ENCODE measurements at places on chromosomes 13 and 19.

DNA sequence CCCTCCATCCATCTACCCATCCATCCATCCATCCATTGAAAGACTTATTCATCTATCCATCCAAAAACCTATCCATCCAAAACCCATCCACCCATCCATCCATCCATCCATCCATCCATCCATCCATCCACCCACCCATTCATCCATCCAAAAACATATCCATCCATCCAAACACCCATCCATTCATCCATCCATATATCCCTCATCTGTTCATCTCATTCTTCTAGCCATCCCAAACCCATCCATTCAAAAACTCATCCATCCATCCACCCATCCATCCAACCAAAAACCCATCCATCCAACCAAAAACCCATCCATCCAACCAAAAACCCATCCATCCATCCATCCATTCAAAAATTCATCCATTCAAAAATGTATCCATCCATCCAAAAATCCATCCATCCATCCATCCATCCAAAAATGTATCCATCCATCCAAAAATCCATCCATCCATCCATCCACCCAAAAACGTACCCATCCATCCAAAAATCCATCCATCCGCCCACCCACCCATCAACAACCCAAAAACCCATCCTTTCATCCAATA lies 56.5 kb downstream of the TSHZ3 start:
- DNase-seq, result no peak

GRCh38 chr13:71621174-71622124 lies 245.6 kb downstream of the DACH1 start:
- peak; percentile 74 for DNase-seq

DNA sequence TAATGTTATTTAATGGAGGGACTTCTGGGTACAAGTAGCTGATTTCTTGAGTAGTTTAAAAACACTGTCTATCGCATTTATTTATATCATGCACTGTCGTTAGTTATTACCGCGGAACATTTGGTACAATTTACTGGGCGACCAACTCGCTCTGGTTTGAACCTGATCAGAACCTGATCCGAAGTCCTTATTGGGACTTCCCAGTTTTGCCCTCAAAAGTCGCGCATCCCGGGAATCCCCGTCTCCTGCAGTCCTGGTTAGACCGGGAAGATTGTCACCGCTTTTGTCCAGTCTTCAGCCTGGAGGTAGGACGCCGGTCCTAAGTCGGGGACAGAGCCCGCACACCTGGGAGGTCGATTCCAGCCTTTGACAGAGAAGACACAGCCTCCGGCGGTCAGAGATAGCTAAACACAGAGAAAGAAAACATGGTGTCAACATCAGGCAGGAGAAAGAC lies 694 bp downstream of the CLN5 start:
- DNase-seq, result peak; percentile 14

DNA sequence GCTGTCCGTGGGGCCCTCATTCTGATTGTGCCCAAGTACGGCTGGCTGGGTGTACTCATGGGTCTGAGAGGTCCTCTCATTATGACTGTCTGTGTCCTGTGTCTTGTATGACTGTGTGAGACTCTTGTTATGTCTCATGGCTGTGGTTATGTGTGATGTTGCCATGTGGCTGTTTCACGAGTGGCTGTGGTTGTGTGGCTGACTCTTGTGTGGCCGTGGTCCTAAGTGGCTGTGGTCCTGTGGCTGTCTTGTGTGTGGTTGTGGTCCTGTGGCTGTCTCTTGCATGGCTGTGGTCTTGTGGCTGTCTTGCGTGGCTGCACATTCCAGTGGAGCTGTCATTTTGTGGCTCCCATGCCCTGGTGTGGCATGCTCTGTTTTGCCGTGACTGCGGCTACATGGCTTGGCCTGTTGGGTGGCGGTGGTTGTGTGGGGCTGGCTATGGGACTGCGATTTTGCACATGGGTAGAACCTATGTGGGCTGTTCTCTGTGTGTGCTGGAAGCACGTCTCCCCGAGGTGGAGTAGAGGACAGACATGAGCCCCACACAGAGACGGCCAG lies 2.5 kb downstream of the LYL1 start:
- DNase-seq, result no peak

- DNase-seq, result no peak
These were observed 127.9 kb upstream of the GJB6 start for GRCh38 chr13:20360041-20360491.

GRCh38 chr13:50629966-50630365 lies 213.5 kb downstream of the DLEU7 start:
- DNase-seq, result no peak

GRCh38 chr19:2235381-2236063 lies 607 bp downstream of the PLEKHJ1 start:
- peak; percentile 92 for DNase-seq

- no peak for DNase-seq
These were observed 18.7 kb downstream of the HCN2 start for GRCh38 chr19:608155-609003.

GRCh38 chr13:21800837-21801616 lies 130.2 kb downstream of the FGF9 start:
- DNase-seq, result no peak

GRCh38 chr19:40923934-40924391 lies 41.9 kb upstream of the CYP2A7 start:
- no peak for DNase-seq

DNA sequence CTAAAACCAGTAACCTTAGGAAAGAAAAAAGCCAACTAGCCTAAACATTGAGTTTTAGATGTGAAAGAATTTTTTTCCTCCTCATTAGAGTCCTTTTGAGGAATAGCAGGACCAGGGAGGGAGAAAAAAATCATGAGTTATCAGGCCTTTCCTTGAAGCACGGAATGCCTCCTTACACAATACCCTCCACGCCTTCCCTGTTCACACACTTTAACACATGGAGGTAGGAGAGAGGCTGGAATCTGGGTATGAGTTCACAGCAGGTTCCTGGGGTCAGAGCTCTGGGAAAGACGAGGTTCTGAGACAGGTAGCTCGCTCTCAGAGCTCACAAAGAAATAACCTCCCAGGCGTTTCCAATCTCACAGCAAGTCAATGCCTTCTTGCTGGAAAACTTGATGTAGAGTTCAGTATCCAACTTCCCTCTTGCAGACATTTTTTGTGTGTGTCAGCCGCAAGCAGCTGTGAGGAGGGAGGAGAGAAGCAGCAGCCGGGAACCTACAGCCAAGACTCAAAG lies 716 bp downstream of the ZNF573 start:
- DNase-seq, result peak; percentile 25

DNA sequence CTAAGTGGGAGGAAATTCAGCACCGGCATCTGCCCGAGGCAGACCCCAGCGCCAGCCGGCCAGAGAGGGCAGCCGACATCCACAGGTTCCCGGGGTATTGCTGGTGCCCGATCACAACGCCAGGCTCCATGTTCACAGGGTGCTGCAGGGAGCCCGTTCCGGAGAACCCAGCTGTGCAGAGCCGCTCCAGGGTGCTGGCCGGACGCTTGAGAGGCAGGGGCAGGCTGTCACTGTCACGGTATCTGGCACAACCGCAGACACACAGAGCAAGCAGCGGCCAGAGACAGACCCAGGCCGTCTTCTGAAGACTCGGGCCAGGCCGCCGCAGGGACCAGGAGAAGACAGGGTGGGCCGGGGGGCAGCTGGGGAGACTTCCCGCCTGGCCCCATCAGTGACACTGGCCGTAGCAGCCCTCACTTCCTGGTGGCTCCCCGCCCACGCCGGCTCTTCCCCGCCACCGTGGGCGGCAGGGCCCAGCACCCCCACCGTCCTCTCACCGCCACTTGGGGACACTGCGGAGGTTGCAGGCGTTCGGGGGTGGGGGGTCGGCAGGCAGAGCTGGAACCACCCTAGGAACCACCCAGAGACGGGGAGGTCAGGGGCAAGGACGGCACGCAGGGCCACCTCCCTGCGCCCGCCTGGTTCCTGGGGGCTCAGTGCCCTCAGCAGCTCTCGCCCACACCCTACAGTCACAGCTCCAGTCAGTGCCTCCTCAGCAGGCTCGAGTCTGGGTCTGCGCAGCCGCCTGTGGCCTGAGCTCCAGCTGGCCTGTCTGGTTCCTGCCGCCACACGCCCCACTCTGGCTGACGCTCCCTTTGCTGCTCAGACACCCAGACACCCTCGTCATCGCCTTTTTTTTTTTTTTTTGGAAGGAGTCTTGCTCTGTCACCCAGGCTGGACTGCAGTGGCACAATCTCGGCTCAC lies 3.8 kb downstream of the RNF126 start:
- DNase-seq, result no peak

- DNase-seq, result no peak
These were observed 20.5 kb downstream of the ZNF227 start for GRCh38 chr19:44232867-44233266.

GRCh38 chr13:58461217-58461616 lies 829.7 kb downstream of the PCDH17 start:
- DNase-seq, result no peak

GRCh38 chr19:2425622-2426581 lies 1.5 kb downstream of the TIMM13 start:
- DNase-seq, result no peak

DNA sequence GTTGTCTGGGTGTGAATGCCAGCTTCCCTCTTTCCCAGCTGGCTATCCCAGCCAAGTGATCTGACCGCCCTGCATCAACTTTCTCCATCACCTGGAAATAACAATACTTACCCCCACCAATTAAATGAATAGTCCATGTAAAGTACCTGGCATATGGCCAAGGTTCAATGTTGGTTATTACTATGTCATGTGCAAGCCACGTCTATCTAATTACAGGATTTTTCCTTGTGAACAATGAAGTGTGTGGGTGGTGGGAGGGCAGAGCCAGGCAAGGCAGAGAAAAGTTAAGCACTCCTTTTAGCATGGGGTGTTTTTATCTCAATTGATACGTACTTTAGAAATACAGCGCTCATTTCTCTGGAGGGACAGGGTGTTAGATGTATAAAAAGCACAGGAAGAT lies 121.1 kb downstream of the NHLRC3 start:
- peak; percentile 93 for DNase-seq

DNA sequence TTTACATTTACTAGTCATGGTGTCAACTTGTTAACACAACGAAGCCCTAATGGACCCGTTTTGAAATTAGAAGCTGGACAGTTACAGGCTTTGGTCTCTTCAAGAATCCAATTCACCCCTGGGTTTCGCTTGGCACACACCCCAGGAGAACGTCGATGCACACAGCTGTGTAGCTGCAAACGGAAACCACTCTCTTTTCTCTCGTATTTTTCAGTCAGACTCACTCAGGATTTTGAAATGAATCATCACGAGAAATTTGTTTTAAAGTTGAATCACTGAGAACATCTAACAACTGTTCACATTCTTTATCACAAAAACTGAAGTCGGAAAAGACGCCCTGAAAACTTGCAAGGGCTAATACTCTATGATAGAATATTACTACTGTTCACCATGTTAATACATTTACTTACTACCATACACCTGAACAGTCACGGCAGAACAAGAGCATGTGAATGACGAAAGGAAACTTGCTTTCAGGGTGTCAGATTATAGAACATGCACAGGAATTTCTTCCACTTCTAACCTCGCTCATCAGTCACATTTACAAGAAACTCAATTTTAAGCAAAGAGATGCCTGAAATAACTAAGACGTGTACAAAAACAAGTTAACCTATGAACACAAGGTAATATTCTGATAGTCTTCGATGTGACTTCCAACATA lies 4.7 kb downstream of the PNMA8A start:
- DNase-seq, result no peak

DNA sequence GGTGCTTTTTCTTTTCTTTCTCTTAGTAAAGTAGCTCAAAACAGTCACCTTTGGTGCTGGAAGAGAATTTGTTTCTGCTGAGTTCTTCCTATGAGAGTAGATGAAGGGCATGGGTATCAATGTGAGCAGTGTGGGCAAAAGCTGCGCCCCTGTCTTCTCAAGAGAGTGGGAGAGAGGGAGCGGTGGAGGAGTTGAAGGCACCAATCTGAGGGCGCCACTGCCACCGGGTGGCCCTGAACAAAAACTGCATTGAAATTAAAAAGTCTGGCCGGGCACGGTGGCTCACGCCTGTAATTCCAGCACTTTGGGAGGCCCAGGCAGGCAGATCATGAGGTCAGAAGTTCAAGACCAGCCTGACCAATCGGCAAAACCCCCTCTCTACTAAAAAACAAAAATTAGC lies 28.7 kb upstream of the EPHX3 start:
- no peak for DNase-seq

GRCh38 chr13:26837997-26838396 lies 77.4 kb upstream of the GPR12 start:
- DNase-seq, result no peak

GRCh38 chr19:1468821-1469254 lies 10.2 kb downstream of the C19orf25 start:
- no peak for DNase-seq

DNA sequence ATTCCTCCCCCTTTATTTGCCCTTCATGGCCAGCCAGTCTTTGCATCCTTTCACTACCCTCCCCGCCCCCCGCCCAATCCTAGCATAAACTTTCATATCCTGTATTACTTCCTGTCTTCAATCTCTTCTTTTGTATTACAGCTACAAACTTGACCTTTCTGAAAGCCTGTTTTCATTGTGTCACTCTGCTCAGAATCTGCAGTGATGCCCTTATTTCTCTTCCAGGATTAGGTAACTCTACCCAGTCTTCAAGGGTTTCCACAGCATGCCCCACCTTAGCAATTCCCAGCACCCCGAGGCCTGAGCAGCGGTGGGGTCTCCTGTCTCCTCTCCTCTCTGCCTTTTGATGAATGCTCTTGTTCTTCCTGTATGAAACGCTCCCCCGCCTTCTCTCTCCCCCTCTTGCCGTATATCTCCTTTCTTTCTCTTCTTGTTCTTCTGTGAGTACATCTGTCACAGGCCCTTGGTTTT lies 145.6 kb downstream of the SHISA2 start:
- DNase-seq, result no peak

GRCh38 chr19:7678971-7679751 lies 1.5 kb upstream of the TRAPPC5 start:
- peak; percentile 49 for DNase-seq

DNA sequence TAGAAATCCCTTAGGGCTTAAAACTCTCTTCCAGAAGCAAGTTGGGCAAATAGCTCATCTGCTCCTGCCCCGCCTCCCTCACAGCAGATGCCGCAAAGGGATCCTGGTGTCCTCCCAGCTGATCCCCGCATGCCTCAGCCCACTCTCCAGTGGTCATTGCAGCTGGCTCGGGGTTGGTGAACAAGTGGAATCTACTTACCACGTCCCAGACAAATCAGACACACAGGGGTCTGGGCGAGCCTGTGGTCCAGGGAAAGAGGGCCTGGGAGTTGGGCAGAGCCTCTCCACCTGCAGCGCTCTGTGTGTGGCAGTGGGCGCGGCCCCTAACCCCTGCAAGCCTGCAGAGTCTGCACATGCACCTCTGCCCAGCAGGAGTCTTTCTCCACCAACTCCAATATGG lies 10.8 kb upstream of the C19orf33 start:
- no peak for DNase-seq

DNA sequence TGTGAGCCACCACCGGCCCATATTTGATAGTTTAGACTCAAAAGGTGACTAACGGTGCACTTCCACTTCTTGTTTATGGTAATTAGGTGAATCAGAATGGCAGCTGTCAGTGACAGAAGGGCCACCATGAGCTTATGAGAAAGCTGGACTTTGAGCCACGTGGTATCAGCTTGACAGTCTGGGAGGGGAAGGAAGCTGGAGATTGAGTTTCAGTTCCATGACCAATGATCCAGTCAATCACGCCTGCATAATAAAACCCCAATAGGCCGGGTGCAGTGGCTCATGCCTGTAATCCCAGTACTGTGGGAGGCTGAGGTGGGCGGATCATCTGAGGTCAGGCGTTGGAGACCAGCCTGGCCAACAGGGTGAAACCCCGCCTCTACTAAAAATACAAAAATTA lies 8.2 kb downstream of the EID2B start:
- DNase-seq, result no peak

GRCh38 chr19:44974857-44975256 lies 19.7 kb downstream of the CLPTM1 start:
- DNase-seq, result no peak

GRCh38 chr19:46731584-46731983 lies 14.3 kb upstream of the FKRP start:
- no peak for DNase-seq
